Eye (tissue), 1 donor: ENCODE measurements at places on chromosomes 2 and 18.
A peak's percentile ranks its signal among the peaks of the same experiment; 100 is the strongest.

- DNase-seq, result no peak
These were observed 14.9 kb downstream of the COPS9 start for GRCh38 chr2:240121190-240121589.

GRCh38 chr2:22167256-22167655, 1043.5 kb downstream of the TDRD15 start:
- no peak for DNase-seq

DNA sequence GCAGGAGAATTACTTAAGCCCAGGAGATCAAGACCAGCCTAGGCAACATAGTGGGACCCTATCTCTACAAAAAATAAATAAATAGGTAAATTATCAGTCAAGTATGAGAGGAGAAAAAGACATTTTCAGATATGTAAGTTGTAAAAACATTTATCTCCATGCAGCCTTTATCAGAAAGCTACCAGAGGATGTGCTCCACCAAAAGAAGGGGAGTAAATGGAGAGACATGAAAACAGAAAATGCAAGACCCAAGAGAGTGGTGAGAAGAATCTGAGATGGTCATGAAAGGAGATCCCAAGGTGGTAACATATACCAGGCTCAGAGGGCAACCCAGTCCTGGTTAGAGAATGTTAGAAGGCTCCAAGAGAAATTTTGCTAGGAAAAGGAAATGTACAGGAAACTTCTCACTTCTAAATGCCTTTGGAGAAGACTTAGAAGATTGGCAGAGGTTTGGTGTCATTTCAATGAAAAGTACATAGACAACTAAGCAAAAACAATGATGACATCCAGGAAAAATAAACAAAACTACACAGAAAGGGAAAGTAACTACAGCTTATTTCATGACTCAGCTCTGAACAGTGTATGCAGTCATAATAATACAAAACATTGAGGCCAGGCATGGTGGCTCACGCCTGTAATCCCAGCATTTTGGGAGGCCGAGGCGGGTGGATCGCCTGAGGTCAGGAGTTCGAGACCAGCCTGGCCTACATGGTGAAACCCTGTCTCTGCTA, 19.5 kb downstream of the CIB4 start:
- DNase-seq, result no peak

DNA sequence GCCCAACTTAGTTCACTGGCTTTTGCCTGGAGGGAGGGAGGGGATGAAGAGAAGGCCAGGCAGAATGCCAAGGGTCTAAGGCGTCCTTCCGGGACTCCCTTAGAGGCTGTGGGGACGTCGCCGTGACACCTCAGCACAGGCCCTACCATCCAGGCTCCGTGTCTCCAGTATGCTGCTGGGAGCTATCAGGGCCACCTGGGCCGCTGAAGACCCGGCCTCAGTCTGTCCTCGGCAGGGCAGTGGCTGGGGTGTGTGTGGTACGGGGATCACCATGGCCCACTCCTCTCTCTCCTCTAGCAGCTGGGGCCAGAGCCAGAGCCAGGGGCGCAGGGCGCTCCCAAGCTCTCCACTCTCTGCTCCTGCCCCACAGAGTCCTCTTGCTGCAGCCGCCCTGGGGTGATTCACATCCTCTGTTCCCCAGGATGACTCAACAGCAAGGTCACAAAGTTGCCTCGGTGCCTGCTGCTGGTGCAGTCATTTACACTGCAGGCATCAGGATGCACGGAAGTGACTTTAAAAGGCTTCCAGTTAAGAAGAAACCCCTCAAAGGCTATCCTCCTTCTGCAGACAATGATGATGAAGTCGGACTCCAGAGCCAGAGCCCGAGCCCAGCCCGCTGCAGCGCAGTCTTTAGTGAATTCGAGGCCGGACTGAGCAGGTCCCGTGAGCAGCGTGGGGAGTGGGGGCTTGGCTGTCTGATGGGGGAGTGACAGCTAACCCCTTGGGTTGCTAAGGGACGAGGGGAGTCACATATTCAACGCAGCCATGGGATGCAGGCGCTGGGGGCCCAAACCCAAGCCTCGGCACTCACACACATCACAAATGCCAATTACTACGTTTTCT, 31.9 kb downstream of the SNORC start:
- no peak for DNase-seq

- DNase-seq, result no peak
These were observed 147.8 kb downstream of the WDSUB1 start for GRCh38 chr2:159138642-159139182.

GRCh38 chr2:213007290-213007838, 144.0 kb downstream of the IKZF2 start:
- DNase-seq, result no peak

DNA sequence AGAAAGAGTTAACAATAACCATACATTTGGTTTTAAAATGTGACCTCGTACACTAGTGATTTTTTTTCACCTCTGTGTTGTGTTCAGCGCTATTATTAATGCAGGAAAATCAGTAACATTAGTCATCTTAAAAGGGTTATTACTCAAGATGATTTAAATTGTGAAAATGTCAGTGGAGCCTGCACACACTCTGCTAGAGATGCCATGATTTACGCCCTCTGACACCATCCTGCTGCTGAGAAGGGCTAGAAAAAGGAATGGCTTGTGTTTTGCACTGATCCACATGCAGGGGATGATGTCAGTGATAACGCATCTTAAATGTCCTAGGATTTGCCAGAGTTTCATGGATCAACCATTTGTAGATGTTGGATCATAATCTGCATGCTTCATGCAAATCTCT, 121.3 kb upstream of the BOD1L2 start:
- no peak for DNase-seq

GRCh38 chr2:47065771-47066380, 89.2 kb downstream of the STPG4 start:
- no peak for DNase-seq

GRCh38 chr2:216365518-216365917, 6.8 kb downstream of the MARCHF4 start:
- DNase-seq, result no peak

DNA sequence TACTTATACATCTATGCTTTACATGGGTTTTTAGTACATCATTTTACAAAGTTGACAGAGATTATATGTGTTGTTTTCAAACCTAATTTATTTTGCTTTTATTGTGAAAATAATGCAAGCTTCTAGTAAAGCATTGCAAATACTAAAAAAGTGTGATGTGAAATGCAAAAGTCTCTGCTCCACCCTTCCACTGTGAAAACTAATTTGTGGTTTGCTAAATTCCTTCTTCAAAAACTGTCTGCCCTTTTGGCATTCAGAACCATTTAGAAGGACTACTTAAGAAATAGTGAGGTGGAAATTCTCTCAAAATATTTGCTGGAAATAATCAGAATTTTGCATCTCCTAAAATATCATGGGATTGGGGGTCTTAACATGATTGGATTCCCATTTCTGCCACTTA, 78.4 kb downstream of the CSRNP3 start:
- no peak for DNase-seq

GRCh38 chr2:189222468-189223105, 43.0 kb upstream of the COL5A2 start:
- no peak for DNase-seq

- no peak for DNase-seq
These were observed 157.0 kb upstream of the ACAA2 start for GRCh38 chr18:49970319-49970718.

DNA sequence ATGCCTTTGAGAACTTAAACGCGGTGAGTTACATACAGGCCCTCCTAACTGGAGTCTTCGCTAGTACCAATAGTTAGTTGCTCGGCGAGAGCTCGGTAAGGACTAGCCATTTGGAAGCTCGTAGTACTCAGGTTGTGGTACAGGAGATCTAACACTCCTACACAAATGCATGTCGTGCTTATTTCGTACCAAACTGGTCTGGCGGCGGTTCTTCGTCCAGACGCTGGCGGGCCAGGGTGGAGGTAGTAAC, 346 bp upstream of the VRK2 start:
- no peak for DNase-seq

GRCh38 chr18:35268821-35269220, 21.2 kb downstream of the ZSCAN30 start:
- DNase-seq, result no peak

DNA sequence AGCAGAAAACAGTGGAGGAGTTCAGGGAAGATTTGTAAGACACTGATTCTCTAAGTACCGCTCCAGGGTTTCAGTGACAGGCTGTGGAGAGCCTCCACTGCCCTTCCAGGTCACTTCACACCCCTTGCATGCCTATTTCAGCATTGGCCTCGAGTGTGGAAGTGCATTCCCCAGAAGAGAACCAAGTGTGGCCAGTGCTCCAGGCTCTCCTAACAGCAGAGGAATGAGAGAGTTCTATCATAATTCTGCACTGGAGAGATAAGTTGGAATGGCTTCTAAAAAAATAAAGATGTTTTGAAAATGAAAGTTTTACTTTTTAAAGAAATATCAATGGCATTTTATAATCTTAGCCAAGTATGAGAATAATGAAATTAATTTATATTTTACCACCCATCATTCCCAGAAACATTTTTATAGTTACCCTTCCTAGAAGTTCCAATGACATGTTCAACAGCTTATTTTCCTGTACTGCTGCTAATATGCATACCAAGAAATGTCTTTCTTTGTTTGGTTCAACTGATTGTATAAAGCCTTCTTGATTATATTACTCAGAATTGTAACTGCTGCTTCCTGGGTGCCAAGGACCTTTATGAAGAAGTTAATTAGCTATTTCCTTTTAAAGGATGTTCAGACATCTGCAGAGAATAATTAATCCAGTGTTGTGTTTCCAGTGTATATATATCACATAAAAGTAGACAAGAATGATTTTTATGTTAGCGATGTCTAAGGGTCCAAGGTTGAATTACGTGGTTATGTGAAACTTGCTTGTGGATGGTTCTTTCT, 61.0 kb upstream of the SERPINE2 start:
- no peak for DNase-seq

DNA sequence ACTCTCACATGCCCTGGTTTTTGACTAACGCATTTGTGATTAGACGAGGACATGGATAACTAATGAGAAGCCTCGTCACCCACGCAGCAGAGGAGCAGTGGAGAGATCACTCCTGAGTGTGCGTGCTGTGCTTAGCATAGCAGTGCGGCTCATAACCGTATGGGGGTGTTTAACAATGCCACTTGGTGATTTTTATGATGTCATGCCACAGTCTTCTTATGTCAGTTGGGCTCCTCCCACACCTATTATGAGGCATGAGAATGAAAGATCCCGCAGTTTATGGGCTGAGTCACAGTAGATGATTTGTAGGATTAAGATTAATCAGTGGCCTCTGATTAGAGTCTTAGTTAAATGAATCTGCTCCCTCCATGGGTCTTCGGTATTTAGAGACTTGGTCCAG, 2.5 kb upstream of the SMIM21 start:
- DNase-seq, result no peak

DNA sequence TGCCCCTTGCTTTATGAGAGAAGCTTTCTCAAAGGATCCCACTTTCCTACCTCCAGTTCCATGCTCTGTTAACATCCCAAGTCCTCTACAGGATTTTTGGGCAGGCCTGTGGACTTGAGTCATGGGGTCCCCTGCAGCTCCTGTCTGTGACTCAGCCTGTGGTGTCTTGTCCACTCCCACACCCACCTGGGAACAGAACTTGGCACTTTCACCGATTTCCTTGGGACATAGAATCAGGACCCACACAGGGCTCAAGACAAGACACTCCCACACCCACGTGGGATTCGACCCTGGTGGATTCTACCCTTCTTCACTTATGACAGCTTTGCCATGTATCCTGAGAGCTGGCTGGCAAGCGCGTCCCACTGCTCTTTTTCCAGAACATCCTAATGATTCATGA, 30.7 kb upstream of the HDAC4 start:
- DNase-seq, result no peak

DNA sequence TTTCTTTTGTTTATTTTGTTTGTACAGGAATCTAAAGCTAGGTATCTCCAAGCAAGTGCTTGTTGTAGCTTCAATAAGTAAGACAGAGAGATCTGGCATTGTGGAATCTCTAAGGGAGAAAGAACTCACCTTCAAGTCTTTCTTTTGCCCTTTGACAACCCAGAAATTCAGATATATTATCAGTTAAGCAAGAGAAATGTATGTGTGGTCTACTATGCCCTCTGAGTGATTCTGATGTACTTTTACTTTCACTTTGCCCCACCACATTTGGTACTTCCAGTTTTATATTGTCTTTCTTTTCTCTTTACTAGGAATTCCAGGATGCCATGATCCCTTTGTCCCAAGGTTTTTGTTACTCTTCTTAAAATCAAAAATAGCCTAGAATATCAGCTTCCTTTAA, 259.6 kb upstream of the PIK3C3 start:
- no peak for DNase-seq

GRCh38 chr2:30366199-30366691, 80.8 kb upstream of the LCLAT1 start:
- no peak for DNase-seq

- peak; percentile 8 for DNase-seq
These were observed 193.4 kb upstream of the RMP24 start for GRCh38 chr18:35778850-35779627.

GRCh38 chr18:2302628-2303516, 268.4 kb downstream of the METTL4 start:
- no peak for DNase-seq

- DNase-seq, result no peak
These were observed 321.5 kb upstream of the NT5C1B start for GRCh38 chr2:18910843-18911242.

DNA sequence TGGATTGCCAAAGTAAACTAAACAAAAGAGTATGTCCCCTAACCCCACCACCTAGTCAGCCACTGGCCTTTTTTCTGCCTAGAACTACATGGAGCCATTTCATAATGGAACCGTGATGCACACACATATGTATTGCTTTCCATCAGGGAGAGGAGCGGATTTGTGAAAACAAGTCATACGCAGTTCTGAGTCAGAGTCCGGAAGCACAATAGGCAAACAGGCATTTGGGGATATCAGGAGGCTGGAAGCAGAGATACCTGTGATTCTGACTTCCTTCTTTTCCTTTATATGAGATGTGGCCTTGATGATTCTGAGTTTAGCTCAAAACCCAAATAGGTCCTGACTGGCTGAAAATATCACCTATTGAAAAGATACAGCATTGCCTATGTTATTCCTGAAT, 93.5 kb downstream of the TMEM163 start:
- no peak for DNase-seq

DNA sequence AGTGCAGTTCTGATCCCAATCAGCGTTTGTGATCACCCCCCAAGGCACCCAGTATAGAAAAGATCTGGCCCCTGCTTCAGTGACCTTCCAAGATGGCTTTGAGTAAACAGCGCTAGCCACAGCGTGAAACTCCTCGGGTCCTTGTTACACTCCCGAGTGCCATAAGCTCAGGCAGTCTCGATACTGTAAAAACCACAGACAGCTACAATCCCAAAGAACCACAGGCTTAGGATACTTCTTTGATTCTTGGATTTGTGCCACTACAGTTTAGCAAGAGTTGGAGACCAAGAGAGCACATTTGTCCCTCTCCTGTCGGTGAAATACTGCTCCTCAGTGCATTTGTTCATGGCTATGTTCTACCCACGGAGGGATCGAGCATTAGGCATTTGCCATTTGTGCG, 352.5 kb upstream of the ZNF521 start:
- no peak for DNase-seq

GRCh38 chr18:53268455-53268854, 928.5 kb downstream of the DCC start:
- DNase-seq, result peak; percentile 43
